ENCODE measurements at places on chromosomes 13 and 19. TPM values are rescaled to one million over a fixed set of nuclear protein-coding genes. Genes with fewer than 3 reads are reported as not detected.

The GJB2 gene
- total RNA-seq = 0.06 TPM

The KLK8 gene
- total RNA-seq = not detected

The IFNL1 gene
- not detected for total RNA-seq

The TMEM147 gene
- 73.3 TPM for total RNA-seq

The CYP2A7 gene
- total RNA-seq = not detected

The DLL3 gene
- 0.06 TPM for total RNA-seq

Data from aortic smooth muscle cell (primary cell).